ENCODE measurements at places on chromosomes 7 and 10.

- DNase-seq, result no peak
Measured at GRCh38 chr7:24891311-24891735, 88.7 kb downstream of the OSBPL3 start.

DNA sequence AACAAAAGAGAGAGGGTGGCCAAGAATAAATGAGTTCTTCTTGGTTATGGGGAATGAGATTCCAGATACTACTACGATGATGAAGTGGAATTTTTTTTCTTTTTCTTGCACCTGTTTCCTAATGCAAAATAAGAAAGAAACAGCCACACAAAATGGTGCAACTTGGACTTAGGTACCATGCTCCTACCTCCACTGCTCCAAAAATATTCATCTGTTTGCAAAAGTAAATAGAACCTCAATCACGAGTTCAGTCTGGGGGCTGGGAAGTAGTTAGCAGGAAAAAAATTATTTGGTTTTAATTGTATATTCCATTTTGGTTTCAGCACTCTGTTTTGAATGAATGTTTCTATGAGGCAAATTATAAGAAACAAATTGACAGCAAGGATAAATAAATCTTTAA, 73.5 kb downstream of the SLC25A13 start:
- no peak for DNase-seq

DNA sequence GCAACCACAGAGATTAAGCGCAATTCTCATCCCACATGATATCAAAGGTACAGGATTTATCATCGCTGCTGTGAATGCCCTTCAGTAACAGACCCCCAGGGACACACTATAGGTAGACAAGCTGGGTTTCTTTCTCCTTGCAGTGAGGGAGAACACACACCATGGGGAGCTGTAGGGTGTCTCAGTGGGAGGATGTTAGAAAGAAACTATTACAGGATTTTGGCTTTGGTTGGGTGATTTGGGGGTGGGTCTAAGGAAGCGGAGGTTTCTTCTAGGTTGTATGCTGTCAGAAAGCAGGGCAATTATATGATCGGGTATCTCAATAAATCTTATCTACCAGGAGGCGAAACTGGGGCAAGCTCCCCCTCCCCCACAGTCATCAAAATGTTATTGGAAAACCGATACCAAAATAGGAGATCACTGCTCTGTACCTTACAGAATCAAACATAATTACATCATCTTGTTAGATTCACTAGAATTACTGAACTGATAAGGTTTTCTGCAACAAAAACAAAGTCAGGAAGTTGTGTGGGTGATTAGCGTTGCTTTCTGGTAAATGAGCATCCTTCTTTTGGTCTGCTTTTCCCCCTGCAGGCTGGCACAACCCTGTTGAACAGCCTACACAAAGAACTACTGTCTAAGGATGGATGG, 209.7 kb downstream of the TEX36 start:
- DNase-seq, result no peak

- DNase-seq, result peak; percentile 23
Measured at GRCh38 chr7:2559283-2559950, 638 bp downstream of the IQCE start.

- peak; percentile 44 for DNase-seq
Measured at GRCh38 chr10:87818505-87819288, 671 bp upstream of the ATAD1 start.

- no peak for DNase-seq
Measured at GRCh38 chr10:123517426-123517825, 148.7 kb upstream of the GPR26 start.

DNA sequence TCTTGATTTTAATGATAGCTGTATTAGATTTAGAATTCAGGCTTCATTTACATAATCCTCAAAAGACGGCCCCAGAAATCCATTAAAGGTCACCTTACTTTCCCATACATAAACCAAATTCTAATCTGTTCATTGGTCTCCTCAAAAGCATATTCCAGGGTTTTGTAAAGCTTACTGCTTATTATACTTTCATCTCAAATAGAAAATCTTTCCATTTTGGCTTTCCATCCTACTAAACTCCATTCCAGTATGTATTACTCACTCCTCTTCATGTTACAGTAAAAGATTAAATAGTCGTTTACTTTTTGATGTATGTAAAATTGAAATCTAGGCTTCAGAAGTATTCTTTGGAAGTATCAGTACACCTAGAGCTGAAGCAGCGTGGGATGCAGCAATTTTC, 143.5 kb upstream of the LRRN3 start:
- no peak for DNase-seq

GRCh38 chr10:116120688-116121455, 152.1 kb downstream of the GFRA1 start:
- no peak for DNase-seq

DNA sequence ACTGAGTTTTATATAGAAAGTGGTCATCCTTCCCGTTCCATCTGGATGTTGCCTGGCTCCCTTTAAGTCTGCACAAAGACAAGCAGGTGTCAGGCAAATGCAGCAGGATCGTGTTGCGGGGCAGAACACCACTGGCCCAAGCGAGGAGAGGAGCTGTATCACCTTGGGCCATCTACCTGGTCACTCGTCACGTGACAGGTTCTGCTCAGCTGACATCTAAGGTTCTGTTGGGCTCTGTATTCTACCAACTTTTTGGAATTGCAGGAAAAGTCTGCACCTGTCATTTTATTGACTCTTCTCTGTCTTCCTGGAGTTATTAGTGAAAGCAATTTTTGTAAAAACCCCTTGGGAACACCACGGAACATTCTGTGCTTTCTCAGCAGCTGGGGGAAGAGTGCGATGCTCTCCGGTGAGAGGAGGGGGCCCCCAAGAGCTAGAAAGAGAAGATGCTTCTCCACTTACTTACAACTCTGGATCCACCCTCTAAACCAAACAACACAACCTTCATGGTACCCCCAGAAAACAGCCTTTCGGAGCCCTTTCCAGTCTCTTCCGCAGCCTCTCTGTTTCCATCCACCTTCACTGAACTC, 83.4 kb upstream of the NMT2 start:
- DNase-seq, result no peak

GRCh38 chr10:47337310-47337709, 10.9 kb upstream of the RBP3 start:
- DNase-seq, result no peak

- no peak for DNase-seq
Measured at GRCh38 chr10:90213346-90213745, 512.0 kb downstream of the KIF20B start.

GRCh38 chr10:59864141-59864962, 42.0 kb downstream of the CCDC6 start:
- no peak for DNase-seq

DNA sequence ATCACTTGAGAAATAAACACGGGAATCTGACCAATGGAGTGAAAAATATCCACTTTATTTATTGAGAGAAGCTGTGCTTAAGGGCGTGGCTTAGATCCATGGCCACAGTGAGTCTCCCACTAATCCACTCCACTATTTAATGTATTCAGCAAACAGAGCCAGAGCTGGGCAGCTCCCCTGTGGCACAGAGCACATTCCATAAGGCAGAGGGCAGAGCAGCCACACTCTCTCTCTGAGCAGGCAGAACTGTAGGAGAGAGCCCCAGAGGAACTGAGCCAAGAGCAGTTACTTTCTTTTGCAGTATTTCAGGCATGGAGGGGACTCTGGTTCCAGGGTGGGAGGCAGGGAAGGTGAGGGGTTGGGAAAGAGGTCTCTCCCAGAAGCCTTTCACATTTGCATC, 106.0 kb downstream of the GALNT17 start:
- no peak for DNase-seq

GRCh38 chr10:23581906-23582450, 143.1 kb downstream of the OTUD1 start:
- DNase-seq, result no peak

DNA sequence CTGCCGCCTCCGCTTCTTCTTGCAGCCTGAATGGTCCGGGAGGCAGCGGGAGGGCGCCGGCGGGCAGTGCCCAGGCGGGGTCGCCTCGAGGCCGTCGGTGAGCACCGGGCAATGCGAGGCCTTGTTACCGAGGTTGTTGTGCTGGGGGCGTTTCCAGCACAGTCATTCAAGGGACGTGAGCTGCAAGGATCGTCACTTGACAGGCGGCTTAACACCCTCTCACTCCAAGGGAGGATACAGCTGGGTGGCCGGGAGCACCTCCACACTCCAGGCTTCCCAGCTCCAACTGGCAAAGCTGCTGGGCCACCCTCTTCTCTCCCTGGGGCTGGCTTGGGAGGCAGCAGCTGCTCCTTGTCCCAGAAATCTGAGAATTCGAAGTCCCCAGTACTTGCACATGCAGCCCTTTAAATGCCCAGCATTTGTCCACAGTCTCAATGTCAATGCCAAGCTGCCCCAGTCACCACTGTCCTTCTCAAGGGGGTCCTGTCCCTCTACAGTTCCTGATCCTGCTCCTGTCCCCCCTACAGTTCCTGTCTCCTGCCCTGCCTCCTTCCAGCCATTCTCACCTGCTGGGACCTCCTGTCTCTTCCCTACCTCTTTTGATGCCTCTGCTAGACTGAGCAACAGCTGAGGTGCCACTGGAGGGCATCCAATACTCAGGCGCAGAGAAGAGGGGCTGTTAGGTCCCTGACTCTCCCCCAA, 4.4 kb upstream of the HOXA11 start:
- no peak for DNase-seq

DNA sequence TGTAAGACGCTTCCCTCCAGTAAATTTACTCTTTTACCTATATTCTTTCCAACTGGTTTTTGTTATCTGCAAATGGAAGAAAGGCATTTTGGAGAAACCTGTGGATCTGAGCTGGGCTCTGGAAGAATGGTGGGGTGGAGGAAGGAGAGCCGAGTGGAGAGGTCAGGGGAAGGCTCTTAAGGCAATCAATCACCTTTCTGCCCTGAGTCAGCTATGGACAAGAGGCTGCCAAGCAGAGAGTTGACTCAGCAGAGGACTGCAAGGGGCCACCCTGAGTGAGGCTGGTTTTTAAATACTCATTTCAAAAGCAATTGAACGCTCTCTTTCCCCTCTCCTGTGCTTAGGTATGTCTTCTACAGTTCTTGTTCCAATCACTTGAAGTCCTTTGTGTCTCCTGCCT, 81.8 kb downstream of the SPAG6 start:
- no peak for DNase-seq

DNA sequence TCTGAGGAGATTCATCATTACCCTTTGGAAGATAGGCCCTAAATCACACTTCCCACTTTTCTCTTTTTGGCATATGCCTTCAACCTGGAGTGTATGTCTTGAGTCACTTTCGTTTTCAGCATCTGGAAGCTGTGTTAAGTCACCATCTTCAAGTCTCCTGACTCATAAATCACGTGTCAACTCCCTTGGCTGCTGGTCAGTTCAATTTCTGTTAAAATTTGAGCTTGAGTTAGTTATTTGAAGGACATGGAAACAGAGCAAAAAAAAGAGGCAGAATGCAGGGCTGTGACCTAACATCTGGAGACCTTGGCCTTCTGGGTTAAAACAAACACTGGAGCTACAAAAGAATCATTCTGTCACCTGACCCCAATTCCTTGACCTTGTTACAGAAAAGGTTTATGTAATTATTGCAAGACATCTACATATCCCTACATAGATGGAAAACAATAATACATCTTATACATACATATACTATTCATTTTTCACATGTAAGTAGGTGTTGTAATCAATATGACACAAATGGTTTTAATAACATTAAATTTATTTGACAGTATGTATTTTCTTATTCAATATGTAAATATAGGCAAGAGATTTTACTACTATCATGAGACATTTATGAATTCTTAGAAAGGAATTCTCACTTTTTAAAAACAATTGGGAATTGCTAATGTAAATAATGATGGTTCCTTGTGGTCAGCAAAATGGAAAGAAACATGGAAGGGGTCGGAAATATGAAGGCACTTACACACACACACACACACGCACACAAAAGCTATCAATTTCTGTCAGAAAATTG, 169.7 kb upstream of the PHYHIPL start:
- no peak for DNase-seq

- DNase-seq, result no peak
Measured at GRCh38 chr10:48399056-48399541, 92.6 kb downstream of the MAPK8 start.

- no peak for DNase-seq
Measured at GRCh38 chr7:38025815-38026214, 105.4 kb downstream of the EPDR1 start.

- no peak for DNase-seq
Measured at GRCh38 chr7:156778201-156778600, 114.8 kb downstream of the LMBR1 start.

GRCh38 chr10:26798298-26798697, 62.5 kb downstream of the ABI1 start:
- DNase-seq, result no peak

GRCh38 chr7:11210374-11210773, 236.7 kb downstream of the PHF14 start:
- no peak for DNase-seq

GRCh38 chr7:25922296-25922695, 229.7 kb upstream of the NFE2L3 start:
- no peak for DNase-seq

GRCh38 chr10:11236234-11236633, 218.6 kb downstream of the CELF2 start:
- no peak for DNase-seq

DNA sequence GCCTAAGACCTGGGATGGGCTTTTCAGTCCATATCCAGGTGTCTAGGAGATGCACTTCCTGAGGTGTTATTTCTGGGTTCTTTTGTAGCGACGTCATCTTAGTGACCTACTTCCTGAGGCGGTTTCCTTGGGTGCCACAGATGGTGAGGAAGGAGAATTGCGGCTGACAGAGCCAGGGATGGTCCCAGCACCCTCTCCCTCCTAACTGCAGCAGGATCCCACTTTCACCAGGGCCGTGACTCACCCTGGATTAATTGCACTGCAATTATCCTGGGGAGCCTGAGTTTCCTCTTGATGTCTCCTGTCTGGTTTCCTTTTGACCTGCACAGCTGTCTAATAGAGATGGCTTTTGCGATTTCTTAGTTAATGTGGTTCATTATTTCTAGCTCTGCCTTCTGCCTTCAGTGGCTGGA, 271.7 kb downstream of the TCF7L2 start:
- no peak for DNase-seq

GRCh38 chr7:38321515-38321944, 48.1 kb upstream of the TARP start:
- DNase-seq, result no peak

- no peak for DNase-seq
Measured at GRCh38 chr10:1264001-1264400, 207.8 kb downstream of the WDR37 start.

DNA sequence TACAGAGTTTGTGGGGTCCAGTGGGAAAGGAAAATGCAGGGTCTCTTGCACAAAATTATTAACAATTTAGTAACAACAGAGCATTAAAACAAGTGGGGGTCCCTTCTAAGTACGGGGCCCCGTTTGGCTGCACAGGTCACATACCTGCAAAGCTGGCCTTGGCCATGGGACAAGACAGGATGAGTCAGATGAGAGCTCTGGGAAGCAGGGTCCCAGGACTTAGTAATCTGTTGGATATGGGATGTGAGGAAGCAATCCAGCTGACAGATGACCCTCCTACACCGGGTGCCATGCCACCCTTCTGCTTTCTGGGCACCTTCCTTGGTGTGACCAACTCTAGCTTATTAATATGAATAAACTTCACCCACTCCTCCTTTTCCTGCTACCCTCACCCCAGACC, 3.2 kb upstream of the DUSP5 start:
- no peak for DNase-seq

DNA sequence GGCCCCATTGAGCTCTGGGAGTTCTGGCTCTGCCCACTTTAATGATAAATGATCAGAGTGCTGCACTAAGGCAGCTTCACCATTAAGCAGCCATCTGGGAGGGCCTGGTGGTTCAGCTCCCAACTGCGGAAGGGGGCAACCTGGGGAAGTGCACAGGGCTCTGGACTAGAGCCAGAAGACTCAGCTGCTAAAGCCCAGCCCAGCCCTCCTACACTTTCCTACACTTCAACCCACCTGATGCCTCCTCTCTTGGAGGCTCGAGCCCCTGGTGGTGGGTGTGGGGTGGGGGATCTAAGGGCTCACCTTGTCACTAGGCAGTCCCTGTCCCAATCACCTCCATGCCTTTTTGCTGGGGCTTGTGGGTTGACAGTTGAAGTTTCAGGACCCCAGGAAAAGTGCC, 60.6 kb upstream of the ANTXRL start:
- DNase-seq, result no peak
